ENCODE measurements at places on chromosomes 11 and 22. TPM values are rescaled to one million over a fixed set of nuclear protein-coding genes. Genes with fewer than 3 reads are reported as not detected.

- DNase-seq: no peak
Measured at GRCh38 chr11:2444821-2445745, at the start of gene KCNQ1. Gene KCNQ1, plus strand, starts transcription at chr11:2445008. Its CDS starts 91 bp downstream, at chr11:2445099.

GRCh38 chr22:50544078-50544745 is 1.5 kb upstream of the KLHDC7B start:
- peak; percentile 49 for DNase-seq

DNA sequence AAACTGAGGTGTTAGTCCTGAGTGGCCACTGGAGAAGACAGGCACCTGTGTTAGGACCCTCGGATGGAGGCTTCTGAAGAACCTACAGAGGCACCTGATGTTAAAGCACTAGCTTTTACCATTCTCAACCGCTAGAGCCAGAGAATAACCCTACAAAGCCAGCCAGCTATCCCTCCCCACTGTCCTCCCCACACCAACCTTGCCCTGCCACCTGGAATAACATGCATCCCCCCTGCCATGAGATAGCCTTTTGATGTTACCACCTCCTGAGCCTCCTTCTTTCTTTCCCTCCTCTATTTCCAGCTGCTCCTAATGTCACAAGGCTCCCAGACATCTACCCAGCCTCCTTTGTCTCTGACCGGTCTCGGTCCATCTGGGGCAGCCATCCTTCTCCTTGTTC is 28.1 kb downstream of the COMMD9 start:
- no peak for DNase-seq

GRCh38 chr11:45455536-45455935 is 169.4 kb upstream of the SYT13 start:
- no peak for DNase-seq

DNA sequence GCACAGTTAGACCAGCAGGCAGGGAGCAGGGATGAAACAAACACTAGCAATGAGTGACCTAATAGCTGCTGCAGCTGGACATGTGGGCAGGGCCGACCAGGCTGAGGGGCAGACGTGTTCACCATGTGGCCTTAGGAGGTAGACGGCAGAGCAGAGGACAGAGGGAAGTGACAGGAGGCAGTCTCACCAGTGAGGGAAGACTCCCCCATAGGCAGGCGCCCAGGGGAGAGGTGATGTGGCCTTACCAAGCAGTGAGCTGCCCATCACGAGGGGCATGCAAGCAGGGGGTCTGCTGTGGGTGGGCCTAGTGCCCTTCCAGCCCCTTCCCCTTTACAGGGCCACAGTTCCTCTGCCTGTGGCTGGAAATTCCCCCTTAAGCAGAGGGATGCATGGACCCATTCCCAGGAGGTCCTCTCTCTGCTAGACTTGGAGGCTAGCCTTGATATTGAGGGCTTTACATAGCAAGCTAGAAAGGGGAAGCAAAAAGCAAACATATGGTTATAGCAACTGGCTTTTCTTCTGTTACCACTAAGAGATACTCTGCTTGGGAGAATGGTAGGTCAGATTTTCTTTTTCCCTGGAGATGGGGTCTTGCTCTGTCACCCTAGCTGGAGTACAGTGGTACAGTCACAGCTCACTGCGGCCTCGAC is 67.6 kb downstream of the MPPED1 start:
- DNase-seq: no peak

DNA sequence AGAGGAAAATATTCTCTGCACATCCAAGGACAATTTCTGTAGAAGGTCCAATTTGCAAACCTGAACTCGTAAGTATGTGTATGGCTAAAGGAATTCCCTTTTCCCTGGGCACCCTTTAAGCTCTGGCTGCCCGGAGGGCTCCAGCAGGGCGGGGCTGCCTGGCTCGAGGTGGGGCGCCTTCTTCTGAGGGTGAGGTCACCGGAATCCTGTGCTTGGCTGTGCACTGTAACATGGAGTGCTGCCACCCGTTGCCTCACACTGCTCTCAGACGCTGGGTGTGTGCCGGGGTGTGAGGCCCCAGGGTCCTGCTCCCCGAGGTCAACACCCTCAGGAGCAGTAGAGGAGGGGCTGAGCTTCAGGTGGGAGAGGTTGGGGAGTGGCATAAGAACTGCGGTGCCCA is 61.5 kb downstream of the SYN3 start:
- no peak for DNase-seq

DNA sequence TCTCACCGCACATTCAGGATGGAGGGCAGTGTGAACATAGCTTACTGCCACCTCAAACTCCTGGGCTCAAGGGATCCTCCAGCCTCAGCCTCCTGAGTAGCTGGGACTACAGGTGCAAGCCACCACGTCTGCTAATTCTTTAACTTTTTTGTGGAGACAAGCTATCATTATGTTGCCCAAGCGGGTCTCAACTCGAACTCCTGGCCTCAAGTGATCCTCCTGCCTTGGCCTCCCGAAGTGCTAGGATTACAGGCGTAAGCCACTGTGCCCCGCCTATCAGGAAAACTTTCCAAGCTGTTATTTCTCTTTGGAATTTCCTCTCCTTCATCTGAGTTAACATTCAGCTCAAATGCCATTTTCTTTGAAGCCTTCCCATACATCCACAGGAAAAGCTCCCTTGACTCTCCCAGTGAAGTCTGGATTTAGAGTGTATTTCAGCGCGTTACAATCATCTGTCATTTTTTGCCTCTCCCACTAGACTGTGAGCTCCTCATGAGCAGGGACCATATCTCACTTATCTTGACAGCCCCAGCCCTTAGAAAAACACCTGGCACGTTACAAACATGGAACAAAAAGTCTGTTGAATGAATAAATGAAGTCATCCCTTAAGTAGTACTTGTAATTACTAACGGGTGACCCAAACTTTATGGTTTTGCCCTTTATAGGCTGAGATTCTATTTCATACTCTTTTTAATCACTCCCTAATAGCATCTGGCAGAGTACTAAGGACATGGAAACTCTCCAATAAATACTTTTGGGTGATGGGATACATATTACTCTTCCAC is 2.2 kb downstream of the MRTFA start:
- no peak for DNase-seq

- DNase-seq: no peak
Measured at GRCh38 chr11:131618201-131618600, 247.8 kb downstream of the NTM start.

DNA sequence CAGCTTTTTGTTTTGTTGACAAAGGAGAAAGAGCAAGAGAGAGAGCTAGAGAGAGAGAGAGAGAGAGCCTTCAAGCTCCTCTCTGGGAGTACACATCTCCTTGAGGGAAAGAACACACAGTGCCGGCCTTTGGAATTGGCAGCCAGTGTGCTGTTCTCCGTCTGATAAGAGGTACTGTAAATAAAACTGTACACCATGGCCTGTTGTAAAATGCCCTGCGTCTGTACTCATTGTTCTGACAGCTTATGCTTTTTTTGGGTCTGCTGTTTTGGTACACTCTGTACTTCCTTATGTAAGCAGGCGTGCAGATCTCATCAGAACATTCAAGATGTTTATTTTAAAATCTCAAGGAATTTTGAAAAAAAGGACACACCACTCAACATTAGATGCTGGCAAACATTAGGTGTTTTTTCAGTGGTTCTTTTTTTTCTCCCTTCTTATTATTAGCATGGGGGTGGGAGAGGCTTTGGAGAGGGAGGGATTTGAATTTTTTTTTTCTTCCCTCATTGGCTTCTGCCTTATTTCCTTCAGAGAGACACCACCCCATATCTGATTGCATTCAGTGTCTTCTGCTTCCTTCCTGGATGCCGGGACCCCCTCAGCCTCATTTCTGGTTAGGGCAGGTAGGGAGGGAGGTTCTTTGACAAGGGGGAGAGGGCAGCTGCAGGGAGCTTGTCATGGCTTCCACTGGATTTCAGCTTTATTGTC is 116.8 kb upstream of the NNMT start:
- DNase-seq: no peak

The OR5A2 gene
- not detected for total RNA-seq

- DNase-seq: peak; percentile 52
Measured at GRCh38 chr11:86176165-86176884, 68.2 kb upstream of the EED start.

DNA sequence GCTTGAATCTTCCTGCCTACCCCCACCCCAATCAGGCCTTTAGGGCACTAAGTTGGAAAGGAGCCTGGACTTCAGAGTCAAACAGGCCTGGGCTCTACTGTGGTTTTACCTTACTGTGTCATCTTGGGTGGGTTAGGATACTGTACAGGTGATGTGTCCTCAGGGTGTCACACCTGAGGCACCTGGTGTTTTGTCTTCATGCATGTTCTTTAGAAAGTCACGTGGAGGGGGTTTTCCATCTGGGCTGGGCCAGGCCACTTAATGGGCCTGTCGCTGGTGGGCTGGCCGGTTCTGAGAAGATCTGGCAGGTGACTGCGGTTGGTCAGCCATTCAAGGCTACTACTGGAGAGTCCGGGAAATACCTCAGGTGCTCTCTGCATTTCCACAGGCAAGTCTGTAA is 92.6 kb downstream of the SWAP70 start:
- DNase-seq: no peak

All from IMR-90 (cell line).